D341Med (cell line): ENCODE measurements at places on chromosomes 7 and 10.

DNA sequence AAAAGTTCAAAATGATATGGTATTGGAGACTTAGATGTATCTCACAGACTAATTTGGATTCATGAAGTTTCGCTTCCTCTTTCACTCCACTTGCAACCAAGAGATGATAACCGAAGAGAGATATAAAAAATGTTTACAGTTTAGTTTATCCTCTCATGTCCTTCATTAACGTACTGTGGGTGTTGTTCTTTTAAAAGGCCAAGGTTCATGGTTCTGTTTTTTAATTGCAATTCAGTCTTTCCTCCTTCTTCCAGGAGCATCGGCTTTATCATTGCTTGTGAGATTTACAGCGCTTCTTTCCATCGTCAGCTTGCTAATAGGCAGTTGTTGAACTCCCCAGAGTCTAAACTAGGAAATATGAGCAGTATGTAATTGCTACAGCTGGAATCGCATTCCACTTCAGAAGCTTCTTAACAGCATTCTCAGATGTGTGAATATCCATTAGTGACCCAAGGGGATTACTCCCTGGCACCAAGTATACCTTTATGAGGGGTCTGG, 75.9 kb upstream of the HGF start:
- no peak for DNase-seq

DNA sequence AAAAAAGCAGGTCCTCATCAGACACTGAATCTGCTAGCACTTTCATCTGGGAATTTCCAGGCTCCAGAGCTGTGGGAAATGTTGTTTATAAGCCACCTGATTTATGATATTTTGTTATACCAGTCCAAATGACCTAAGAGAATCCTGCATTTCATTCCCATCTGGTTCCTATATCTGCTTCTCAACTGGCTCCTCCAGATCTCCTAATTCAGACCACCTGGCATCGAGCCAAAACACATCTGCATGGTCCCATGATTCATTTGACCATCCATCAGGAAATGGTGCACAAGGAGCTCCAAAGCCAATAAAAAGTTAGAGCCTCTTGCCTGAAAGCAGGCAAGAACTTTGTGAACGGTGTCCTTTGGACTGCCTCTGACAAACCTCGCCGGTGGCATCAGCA, 108.9 kb downstream of the IPMK start:
- DNase-seq = no peak

- DNase-seq = no peak
These were observed 72.6 kb downstream of the FAM53B start for GRCh38 chr10:124671486-124672075.

DNA sequence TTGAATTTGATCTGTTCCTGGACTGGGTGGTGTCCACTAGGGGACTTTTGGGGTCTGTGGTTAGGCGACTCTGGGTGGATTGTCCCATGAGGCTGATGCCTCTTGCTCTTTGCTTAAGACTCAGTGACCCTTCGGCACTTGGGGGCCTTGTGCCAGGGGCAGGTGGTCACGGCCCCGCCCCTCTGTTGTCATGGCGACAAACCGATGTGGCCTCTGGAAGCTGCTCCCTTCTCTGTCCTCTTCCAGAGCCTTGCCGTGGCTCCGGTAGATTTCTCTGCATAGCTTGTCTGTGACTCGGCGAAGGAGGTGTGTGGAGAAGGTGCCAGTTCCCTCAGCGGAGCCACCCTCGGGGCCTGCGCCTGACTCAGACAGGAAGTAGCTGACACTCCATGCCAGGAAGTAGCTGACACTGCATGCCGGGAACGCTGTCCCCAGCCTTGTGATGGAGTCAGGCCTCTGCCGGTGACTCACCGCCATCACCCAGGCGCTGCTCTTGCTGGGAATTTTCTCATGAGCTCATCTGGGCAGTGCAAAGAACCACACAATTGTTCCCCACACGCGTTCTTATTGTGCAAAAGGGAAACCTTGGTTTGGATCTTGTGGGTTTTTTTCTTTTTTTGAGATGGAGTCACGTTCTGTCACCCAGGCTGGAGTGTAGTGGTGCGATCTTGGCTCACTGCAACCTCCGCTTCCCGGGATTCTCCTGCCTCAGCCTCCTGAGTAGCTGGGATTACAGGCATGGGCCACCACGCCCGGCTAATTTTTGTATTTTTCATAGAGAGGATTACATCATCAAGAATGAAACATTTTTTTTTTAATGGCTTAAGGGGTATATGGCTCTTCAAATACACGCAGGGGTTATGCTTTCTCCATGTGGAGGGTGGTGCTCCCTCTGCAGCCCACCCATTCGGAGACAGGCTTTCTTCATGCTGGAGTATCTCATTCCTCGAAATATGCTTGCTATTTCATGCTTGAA, 72.6 kb downstream of the PFKFB3 start:
- no peak for DNase-seq

DNA sequence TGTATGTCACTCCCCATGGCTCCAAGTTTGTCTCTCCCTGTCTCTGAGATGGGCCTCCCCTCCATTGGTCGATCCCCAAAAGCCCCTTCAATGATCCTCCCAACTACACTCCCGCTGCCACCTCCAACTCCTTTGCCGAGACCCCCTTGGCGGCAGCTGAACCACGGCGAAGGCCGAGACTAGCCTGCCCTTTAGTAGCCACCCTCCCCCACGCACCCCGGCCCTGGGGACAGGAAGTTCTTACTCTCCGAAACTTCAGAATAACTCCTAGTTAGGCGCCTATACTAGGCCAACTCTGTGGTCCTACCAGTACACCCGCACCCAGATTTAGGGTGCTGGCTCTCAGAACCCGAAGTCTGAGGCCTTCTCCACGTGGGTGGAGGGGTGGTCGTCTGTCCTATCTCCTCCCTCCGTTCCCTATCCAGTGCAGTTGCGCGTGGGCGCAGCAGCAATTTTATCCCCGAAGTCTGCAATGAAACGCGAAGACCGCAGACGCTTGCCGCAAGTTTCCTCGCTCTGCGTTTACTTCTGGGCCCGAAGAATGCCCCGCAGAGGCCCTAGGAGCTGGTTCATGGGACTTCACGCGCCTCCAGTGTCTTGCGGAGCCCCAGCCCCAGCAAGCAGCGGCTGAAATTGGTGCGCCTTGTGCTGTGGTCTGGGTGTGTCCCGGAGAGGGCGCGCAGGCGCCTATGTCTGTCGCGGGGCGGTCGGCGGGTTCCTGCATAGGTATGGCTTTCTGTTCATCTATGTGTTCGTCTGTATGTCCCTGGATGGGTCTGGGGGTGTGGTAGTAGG, 82.6 kb upstream of the SLF2 start:
- DNase-seq = no peak

DNA sequence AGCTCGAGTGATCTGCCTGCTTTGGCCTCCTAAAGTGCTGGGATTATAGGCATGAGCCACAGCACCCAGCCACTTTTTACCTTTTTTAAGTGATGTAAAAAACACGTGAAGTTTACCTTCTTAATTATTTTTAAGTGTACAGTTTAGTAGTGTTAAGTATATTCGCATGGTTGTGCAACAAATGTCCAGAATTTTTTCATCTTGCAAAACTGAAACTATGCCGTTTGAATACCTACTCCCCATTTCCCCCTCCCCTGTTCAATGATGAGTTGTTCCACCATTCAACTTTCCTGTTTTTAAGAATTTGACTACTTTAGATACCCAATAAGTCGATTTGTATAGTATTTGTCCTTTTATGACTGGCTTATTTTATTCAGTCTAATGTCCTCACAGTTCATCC, 10.9 kb downstream of the NRBF2 start:
- no peak for DNase-seq

GRCh38 chr10:36114141-36114540, 472.0 kb upstream of the FZD8 start:
- DNase-seq = no peak

- DNase-seq = no peak
These were observed 57.2 kb upstream of the ARID5B start for GRCh38 chr10:61844116-61844822.

- no peak for DNase-seq
These were observed 32.3 kb upstream of the KIAA1217 start for GRCh38 chr10:24176658-24177057.

GRCh38 chr7:47724335-47724982, 142.5 kb upstream of the TNS3 start:
- no peak for DNase-seq

DNA sequence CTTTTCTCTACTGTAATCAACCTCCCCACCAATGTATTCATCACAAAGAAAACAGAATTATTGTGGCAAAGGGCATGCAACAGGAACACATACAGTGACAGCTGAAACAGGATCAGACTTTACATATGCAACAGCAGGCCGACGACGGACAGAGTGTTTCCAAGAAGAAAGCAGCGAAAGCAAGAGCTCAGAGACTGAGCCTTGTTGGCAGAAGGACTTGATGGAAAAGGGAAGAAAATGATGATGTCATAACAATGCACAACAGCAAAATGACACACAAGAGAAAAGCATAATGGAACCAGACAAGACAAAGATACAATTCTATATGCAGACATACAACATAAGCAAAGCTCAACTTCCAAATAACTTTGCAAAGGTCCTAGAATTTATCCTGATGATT, 106.5 kb downstream of the ARHGAP12 start:
- DNase-seq = no peak

DNA sequence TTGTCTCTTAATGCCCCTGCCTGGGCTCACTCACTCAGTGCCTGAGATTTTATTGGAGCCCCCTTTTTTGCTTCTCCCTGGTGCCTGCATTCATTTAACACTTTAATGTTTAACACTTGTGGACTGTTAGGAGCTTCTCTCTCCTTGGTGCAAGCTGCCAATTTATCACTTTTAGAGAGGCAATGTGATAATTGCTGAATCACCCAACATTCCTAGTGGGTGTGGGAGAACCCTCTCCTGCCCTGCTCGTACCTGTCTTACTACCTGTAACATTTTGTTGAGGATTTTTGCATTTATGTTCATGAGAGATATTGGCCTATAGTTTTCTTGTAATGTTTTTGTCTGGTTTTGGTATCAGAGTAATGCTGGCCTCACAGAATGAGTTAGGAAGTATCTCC, 13.2 kb downstream of the STAM start:
- no peak for DNase-seq

GRCh38 chr10:89808842-89809241, 107.5 kb downstream of the KIF20B start:
- no peak for DNase-seq

- no peak for DNase-seq
These were observed 35.5 kb upstream of the WASL start for GRCh38 chr7:123784263-123784662.

DNA sequence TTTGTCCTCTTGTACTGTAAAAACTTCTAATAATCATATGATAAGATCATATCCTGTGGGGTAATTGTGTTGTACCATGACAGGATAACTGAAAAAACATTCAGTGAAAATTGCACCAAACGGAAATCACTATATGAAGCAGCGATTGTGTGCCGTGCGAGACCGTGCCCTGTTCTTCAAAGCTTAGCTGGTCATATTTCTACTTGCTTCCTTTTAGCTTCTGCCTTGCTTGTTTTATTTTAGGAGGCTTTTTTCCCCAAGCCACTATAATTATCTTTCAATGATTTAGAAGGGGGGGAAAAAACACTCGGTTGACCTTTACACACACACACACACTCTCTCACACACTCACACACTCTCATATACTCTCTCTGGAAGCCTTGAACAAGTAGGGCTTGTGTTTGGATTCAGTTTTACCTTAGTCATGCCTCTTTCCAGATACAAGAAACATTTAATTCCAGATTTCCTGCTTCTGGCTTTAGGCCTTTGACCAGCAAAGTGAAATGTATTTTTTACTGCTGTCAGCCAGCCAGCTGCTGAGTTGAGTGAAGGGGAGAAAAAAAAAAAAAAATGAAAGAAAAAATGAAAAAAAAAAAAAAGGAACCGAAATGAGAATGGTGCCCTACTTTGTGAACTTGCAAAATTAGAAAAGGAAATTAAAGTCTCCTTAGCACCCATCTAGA, 181.4 kb downstream of the ARID5B start:
- no peak for DNase-seq

GRCh38 chr7:37181550-37181932, 267.1 kb downstream of the ELMO1 start:
- no peak for DNase-seq

DNA sequence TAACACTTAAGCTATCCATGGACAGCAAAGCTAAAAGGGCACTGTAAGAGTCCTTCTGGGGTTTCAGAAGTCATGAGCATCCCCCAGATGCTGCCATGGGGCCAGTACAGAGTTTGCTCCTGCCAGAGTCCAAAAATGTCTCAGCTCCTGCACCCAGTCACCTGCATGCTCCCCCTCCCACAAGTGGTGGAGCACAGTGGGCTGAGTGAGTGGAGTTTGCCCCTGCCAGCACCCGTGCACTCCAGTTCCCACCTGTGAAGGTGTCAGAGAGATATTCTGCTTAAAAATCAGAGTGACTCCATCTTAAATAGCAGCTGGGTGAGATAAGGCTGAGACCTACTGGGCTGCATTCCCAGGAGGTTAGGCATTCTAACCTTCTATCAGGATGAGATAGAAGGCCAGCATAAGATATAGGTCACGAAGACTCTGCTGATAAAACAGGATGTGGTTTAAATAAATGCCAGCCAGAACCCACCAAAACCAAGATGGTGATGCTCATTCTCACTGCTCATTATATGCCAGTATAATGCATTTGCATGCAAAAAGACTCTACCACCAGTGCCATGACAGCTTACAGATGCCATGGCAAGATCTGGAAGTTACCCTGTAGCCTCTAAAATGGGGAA, 140.1 kb upstream of the ZNF92 start:
- no peak for DNase-seq

DNA sequence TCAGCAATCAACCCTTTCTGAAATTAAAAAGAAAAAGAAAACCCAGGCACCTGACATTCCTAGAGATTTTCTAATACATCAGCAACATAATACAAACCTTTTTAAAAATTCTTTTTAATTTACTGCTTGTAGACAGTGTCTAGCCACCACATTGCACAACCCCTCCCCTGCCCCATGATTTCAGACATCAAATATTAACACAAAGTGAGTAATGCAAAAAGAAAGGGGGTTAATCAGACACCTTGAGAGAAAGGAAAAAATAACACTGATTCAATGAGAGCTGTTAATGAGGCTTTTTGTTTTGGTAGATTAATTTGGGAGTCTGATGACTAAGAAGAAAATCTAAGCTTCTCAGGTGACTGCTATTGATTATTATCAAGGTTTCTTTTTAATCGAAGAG, 55.3 kb downstream of the SLC25A13 start:
- no peak for DNase-seq

DNA sequence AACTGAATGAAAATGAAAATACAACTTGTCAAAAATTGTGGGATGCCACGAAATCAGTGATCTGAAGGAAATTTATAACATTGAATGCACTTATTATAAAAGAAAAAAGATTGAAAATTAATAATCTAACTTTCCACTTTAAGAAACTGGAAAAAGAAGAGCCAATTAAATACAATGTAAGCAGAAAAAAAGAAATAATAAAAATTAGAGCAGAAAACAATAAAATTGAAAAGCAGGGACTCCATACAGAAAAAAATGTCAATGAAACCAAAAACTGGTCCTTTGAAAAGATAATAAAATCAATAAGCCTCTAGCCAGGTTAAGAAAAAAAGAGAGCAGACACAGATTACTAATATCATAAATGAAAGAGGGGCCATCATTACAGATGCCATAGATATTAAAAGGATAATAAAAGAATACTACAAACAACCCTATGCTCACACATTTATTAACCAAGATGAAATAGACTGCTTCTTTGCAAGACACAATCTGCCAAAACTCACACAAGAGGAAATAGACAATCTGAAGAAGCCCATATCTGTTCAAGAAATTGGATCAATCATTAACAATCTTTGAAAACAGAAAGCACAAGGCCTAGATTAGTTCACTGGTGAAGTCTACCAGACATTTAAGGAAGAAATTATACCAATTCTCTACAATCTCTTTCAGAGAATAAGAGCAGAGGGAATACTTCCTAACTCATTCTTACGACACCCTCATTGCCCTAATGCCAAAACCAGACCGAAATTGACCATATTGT, 233.8 kb upstream of the NEBL start:
- no peak for DNase-seq

- DNase-seq = no peak
These were observed 618.6 kb upstream of the CNTNAP2 start for GRCh38 chr7:145497911-145498525.
